Stimulated activated CD4-positive, alpha-beta T cell treated with anti-CD3 and anti-CD28 coated beads, TNF-alpha, amount 100 ng/mL, for 48 hours (primary cell): ENCODE measurements at places on chromosomes 7 and 10.

DNA sequence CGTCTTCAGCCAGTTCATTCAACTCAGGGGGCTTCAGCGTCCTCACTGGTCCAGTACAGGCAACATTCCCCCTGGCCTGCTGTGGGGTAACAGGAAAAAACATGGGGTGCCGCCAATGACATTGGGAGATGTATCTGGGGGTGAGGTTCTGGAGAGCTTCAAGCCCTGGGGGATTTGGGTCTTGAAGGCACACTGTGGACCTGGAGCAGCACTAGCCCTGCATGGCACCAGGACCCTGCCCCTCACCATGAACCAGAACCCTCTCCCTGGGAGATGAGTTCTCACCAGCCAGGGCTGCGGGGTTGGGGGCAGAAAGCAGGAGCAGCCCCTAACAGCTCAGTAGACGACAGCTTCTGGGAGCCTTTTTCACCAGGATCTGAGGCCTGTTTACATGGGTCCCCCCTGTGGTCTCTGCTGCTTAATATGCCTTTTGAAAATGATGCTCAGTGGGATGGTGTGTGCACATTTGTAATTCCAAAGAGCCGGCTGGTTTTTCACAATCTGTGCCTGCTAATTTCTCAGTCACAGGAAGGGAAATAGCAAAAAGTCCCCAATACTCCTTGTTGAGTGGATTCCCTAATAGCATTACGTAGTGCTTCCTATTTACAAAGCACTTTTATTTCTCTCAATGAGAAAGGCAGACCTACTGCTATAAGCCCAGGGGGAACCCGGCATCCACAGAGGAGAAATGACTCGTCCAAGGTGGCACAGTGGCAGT is 509.5 kb downstream of the RPS24 start:
- no peak for DNase-seq

DNA sequence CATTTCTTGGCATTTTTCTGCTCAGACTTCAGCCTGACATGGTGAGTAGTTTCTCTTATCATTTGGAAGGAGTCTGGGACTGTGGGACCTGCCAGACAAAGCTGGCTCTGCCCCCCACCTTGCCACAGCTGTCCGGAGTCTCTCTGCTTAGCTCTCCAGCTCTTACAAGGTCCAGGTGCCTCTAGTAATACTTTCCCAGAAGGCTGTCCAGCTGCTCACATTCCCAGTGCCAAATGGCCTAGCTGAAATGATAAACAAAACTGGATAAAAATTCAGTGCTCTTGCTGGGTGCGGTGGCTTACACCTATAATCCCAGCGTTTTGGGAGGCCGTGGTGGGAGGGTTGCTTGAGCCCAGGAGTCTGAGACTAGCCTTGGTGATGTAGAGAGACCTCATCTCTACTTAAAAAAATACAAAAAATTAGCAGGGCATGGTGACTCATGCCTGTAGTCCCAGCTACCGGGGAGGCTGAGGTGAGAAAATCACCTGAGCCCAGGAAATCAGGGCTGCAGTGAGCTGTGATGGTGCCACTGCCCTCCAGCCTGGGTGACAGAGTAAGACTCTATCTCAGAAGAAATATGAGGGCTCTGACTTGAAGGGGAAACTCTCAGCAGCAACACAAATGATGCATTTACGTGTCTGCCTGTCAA is 86.8 kb downstream of the C10orf90 start:
- DNase-seq, result no peak

DNA sequence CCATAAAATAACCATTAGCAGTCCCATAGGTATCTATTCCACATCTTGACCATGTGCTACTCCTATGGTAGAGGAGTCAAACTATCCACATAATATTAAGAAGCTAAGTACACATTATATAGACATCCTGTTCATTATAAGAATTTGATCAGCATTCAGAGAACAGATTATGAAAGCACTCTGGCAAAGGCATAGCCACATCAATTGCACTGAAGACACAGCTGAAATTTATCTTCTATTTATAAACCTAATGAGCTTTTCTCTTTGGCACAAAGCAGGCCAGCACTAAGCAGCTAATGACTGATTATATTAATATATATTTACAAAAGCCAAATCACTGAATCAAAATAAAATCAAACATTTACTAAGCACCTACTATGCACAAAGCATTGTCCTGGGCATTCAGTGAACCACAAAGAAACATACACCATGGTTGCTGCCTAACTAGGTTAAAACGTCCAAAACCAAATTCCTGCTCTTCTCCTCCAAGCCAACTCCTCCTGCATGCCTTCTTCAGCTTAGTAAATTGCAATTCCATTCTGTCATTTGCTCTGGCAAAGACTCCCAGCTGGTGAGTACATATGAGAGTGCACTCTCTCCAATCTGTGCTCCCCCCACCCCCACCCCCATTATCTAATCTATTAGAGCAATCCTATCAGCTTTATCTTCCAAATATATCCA is 122.6 kb upstream of the ASAH2 start:
- DNase-seq, result no peak

DNA sequence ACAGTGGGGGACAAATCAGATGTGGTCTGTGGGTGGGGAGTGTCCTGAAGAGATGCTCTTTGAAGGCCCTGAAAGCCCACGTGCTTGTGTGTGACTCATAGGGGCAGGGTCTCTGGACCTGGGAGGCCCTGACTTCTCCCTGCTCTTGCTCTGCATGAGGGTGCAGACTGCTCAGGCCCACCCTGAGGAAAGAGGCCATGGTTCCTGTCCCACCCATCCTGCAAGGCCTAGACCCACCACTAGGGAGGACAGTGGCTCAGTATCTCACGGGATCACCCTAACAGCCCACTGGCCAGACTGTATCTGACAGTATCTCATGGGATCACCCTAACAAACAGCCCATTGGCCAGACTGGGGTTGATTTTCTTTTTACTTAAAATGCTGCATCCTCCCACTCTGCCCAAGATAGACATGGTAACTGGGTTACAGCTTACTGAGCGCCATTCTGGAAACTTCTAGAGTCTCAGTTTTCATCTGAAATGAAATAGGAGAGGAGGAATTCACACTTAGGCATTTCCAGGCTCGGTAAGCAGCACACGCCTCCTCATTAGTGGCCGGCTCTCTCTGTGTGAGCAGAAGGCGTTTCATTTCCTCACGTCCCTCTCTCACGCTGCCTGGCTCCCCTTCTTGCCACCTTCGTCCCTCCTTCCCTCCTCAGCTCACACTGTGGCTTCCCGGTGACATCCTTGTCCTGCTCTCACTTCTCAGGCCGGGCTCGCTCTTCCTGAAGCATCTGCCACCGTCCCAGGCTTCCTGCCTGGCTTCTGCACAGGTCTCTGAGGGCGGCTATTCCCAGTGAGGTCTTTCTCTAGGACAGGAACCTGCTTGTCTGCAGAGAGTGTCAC is 242.6 kb downstream of the GLRX3 start:
- DNase-seq, result no peak

DNA sequence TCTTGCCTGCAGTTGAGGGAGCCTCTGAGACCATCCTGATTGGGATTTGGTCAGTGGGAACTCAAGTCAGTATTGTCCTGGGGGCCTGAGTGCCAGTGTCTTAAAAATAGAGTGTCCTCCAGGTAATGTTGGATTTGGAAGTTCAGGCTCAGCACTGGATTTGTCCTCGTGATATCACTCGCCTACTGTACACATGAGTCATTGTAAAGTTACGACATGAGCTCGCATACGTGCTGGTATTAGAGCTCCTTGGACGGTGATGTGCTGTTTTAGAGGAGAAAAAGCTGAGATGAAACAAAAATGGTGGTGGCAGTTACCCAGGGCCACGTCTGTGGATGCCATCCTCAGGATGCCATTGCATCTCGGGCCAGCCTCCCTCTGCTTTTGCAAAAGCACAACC is 78.2 kb downstream of the MGMT start:
- DNase-seq, result no peak

DNA sequence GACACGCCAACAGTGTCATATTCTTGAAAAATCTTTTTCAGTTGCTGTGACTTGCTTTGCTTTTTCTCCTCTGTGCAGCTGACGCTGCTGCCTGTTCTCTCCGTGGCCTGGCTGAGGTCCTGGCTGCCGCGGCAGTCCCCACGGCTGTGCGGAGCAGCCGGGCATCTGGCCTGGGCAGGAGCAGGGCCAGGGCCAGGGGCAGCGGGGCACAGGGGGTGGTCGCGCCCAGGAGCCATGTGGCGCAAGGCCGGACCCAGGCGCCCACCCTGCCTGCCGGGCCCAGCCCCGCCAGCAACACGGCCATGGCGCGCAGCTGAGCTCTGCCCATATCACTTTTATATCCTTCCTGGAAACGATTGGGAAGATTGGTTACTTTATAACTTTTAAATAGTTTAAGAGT is 109.4 kb upstream of the ACBD5 start:
- no peak for DNase-seq

GRCh38 chr7:27119412-27119911 is 11.1 kb downstream of the HOXA4 start:
- no peak for DNase-seq

DNA sequence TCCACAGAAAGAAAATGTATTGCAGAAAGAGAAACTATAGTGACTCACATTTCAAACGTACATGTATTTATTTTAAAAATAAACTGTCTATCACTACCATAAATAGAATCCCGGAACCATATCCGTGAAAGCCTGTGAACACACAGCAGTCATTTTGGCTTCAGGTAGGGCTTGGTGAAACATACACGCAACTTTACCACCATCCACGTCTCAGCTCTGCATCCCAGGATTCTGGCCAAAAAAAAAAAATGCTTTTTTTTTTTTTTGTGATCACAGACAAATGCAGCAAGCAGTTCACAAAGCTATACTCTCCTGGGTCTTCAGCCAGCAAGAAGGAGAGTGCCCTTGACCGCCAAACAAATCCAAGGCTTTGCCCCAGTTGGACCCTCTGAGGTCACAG is 56.8 kb upstream of the OCM2 start:
- no peak for DNase-seq

DNA sequence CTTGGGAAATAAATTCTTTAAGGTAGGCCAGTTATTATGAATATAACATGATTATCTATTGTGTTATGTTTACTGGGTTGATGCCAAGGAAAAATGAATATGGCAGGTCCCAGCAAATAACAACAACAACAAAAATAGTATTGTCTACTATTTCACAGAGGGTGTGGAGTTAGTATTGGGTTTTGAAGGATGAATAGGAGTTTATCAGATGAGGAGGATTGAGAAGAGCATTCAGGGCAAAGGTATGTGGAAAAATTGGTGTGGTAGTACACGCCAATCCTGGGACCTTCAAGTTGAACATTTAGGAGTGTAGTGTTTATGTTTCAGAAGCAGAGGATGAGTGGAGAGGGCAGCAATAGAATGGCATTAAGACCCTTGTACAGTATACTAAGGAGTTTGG is 671.9 kb downstream of the AUTS2 start:
- no peak for DNase-seq

GRCh38 chr7:30173058-30173897 is 38.5 kb downstream of the MTURN start:
- DNase-seq, result no peak

DNA sequence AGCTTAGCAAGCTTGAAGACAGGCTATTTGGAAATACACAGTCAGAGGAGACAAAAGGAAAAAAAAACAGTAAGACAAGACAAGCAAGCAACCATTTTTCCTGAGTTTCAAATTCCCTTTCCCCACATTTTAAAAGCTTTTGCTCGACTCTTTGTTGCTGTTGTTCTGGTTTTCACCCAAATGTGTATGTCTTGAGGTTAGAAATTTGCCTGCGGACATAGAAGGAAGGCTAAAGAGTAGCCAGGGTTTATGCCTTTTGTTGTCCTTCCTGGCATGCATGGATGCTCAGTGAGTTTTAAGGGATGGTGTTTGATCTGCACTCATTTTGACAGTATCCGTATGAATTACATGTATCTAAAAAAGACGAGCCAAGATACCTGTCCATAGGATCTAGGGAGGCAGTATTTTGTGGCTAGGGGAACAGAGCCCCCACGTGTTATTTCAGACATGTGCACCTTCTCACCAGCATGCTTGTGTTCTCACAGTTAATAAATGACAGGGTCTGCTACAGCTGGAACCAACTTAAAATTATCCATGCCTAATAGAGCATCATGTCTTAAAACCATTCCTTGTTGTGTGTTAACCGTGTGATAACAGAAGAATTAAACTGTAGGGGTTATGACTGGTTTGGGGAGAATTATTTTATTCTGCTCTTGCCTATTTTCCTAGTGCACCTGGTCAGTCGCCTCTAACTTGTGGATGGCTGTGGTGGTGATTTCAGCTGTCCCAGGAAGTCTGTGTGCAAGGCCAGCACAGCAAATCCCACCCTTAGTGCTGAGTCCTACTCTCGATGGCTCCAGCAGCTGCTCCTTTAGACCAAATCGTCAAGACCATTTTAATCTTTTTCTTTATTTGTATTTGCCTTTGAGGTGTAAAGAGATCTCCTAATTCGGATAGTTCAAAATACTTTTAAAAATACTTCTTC is 9.1 kb downstream of the WIPF3 start:
- no peak for DNase-seq

GRCh38 chr10:17850501-17850900 is 41.4 kb downstream of the MRC1 start:
- no peak for DNase-seq

- DNase-seq, result no peak
Measured at GRCh38 chr10:96904648-96905047, 72.5 kb downstream of the LCOR start.

DNA sequence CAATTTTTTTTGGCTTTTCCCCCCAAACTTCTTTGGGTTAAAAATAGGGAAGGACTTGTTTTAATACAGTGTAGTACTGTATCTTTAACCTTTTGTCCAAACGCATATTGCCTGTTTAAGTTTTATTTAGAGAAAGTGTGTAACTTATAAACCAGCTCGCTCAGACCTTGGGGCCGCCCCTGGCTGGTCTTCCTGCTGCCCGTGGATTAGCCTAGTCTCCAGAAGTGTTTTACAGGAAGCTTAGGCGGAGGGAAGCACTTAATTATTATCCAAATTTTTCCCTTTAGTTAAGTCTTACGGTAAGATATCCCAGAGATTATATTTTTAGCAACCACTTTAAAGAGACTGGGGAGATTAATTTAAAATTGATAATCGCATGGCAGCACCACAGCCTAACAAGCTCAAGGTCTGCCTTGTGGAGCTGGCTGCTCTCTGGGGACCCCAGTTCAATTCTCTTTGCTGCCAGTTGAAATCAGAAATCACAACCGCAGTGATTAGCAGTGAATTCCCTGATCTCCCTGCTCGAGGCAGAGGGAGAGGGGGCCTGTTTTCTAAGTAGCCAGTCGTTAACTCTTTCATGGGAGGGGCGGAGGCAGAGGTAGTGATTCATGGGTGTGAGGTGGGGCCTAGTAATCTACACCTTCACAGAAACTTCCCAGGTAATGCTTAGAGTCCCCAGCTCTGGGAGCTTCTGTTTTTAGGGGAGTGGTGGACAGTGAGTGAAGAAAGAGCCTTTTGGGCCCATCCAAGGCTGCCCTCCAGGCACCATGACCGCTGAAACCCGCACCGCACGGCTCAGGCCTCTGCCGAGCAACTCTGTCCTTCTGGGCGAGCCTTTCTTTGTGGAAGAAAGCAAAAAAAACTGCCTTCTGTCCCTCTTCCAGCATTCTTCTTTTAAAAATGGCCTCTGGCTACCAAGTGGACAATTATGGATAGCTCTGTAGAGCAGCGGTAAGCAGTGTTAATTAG is 548.7 kb upstream of the GALNT17 start:
- DNase-seq, result no peak
